GM20000 (cell line): ENCODE measurements at places on chromosomes 4 and X.

DNA sequence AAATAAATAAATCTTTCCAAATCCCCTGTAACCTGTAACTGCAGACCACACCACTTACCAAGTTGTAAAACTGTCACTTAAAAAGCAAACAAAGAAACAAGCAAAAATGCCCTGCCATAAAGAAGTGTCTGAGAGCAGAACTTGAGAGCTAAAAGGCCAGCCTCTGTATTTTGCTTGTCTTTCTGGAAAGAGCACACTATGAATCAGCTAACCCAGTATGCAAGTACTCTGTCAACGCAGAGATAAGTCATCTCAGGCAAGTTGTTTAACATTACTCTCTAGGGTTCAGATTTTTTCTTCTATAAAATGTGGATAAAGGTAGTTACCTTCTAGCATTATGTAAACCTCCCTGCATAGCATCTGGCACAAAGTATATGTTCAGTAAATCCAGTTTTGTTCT is 134.8 kb downstream of the HS3ST1 start:
- DNase-seq = no peak

DNA sequence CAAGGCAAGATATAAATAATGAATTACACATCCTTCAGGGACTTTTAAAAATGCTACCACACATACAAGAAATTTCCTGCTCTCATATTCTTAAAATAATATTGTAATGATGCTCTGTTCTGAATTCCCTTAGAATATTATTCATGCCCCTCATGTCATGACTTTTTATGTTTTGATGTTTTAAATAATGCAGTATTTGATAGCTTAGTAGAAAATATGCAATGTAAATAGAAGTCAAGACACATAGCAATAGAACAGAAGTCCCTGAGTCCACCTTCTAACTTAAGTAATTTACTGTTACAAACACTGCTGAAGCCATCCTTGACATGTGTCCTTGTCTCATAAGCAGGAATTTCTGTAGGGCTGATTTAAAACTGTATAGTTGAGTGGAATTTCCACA is 1071.2 kb upstream of the LCORL start:
- no peak for DNase-seq

- DNase-seq = no peak
Measured at GRCh38 chr4:81486502-81486901, 14.8 kb upstream of the RASGEF1B start.

GRCh38 chr4:104508224-104508623 is 13.5 kb upstream of the CXXC4 start:
- no peak for DNase-seq

- DNase-seq = no peak
Measured at GRCh38 chr4:177596035-177596434, 153.8 kb upstream of the AGA start.

DNA sequence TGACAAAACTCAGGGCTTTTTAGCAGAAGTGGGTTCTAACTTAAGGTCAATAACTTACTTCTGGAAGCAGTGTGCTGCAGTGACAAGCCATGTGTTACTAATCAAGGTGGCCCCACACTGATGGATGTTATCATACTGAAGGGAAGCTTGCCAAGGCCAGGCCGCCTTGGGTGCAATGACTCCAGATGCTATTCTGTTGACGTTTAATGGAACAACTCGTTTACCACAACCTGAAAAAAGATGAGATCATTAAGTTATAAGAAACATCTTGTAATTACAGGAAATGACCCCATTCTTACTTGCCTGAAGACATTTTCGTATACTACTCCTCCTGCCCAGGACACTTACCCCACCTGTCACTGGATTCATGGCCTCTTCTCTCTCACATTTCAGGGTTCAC is 38.9 kb upstream of the TMPRSS11D start:
- no peak for DNase-seq

DNA sequence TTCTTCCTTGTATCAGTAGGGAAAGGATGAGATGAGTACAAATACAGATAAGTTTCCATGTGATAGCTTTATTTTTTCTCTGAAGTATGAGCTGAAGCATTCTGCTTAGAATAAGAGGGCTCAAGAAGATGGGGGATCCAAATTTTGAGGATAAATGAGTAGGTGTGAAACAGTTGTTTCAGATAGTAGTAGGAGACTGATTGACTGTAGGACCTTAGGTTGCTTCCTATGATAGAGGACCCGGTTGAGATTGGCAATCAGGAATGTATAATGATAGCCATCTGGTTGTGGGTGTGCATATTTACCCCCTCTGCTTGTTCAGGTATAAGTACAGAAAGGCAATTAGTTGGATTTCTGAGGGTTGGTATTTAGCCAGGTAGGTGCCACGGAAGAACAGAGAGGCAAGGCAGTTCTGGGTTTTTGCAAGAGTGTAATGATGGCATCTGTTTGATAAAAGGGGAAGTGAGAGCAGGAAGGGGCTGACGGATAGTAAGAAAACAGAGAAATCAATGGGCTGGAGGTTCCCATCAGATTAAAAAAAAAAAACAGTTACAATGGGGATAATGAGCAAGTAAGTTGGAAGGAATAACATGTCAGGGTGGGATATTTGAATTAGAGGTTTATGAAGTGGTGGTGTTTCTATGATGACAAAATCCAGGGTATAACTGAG is 13.7 kb downstream of the OCRL start:
- peak; percentile 13 for DNase-seq

- peak; percentile 56 for DNase-seq
Measured at GRCh38 chr4:2535376-2536192, 863 bp upstream of the FAM193A start.

GRCh38 chr4:105894660-105895582 is at the start of gene NPNT:
TSS of gene NPNT (plus strand) at chr4:105895471. CDS start at chr4:105895653, 182 bp downstream.
- peak; percentile 61 for DNase-seq

- DNase-seq = no peak
Measured at GRCh38 chr4:123675567-123675966, 279.0 kb downstream of the SPRY1 start.

- DNase-seq = no peak
Measured at GRCh38 chr4:89863533-89863932, 26.6 kb upstream of the SNCA start.

DNA sequence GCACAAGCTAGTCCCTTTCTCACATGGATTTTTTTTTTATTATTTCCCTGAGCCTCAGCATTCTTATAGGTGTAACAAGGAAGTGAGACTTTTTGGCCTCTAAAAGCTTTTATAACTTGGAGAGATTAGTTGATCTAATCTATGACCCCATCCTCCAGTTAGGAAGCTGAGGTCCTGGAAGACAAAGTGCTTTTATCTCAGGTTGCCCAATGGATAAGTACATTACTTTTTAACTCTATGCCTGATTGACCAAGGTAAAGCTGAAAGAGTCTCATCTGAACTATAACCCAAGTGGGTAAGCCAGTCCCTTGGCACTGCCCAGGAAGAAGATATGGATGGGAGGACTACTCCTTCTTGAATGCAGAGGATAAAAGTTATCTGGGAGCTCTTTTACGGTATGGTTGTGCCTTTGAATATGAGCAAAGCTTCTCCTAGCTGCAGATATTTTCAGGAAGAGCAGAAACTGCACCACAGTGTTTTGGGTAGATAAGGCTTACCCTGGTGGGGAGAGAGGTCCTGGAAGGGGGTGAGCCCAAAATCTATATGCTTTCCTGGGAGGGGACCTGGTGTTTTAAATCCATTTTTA is 40.2 kb downstream of the VSIG4 start:
- DNase-seq = no peak

- DNase-seq = no peak
Measured at GRCh38 chr4:84826681-84827080, 139.8 kb downstream of the WDFY3 start.

GRCh38 chr4:89285745-89286144 is 21.9 kb downstream of the GPRIN3 start:
- no peak for DNase-seq

DNA sequence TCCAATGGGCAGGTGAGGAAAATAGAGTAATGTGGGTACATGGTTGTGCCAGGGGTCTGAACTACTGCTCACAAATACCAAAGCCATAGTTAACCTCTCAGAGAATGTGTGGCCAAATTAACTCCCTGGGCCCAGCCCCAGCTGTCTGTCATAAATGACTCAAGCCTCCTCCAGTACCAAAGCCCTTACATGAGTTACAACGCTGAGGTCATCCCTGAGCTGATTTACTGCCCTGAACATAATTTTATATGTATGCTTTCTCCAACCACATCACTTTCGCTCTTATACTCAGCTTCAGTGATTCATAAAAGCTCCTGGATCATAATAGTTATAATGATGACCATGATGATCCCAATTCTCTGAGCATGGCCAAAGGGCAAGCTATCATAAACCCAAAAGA is 283.9 kb downstream of the NKX6-1 start:
- DNase-seq = no peak

DNA sequence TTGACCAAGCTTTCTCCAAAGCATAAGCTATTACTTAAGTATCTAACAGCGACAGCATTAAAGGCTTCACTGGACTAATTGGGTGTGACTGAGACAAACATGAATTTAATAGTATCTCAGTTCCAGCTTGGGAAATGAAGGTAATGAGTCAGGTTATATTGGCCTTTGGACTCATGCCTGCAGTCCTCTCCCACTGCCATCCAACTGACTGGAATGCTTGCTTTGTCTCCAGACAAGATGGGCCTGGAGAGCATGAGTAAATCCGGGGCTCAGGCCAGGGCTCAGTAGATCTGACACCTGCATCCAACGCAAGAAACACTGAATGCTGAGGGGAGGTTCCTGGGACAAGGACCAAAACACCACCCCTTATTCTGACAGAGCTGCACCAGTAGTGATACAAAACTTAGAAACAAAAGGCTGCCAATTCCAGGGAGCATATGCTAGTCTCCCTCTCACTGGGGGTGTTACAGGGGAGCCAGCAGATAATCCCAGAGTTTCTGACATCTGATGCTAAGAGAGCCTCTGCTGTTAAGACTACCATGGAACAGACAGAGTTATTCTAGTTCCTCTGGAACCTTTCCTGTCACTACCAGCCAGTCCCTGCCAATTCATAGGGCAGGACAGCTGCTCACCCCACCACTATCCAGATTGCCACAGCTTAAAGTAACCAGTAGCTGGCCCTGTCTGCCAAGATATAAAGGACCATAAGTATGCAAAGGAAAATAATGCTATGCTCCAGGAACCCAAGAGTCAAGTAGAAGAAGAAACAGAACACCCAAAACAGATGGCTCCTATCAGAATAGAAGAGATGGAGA is 293.8 kb downstream of the IQCM start:
- DNase-seq = no peak

- no peak for DNase-seq
Measured at GRCh38 chr4:111126340-111126739, 503.5 kb upstream of the PITX2 start.

DNA sequence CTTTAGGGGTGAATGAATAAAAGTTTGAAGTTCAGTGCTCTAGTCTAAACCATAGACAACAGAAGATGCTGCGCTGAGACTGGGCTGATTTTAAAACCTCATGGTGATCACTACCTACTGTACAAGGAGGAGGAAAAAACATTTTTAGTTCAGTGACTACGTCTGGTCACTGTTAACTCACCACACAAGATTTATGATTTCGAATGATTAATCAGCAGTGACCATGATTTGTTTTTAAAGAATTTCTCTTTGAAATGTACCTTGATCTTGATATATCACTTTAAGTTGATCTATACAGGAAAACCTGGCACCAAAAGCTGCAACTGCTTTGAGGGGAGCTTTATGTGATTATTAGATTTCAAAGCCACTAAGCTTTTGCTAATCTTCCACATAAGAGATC is 286.3 kb downstream of the PDGFC start:
- DNase-seq = no peak

GRCh38 chr4:83569987-83570386 is 34.1 kb downstream of the GPAT3 start:
- DNase-seq = no peak

GRCh38 chr4:182582245-182582644 is 334.9 kb downstream of the DCTD start:
- no peak for DNase-seq

DNA sequence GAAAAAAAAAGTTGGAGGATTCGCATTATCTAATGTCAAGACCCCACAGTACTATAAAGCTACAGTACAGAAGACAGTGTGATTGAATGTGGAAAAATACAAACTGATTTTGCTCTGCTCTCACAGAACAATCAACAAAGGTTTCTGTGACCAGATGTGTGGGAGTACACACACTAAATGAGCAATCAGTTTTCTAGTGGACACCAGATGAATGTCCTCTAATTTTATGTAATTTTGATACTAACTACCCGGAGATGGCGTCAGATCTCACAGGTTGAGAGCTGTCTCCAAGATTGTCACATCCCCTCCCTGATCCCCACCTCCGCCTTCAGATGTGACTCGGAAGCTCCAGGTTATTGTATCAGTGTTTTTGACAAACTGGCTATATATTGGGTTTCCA is 81.9 kb upstream of the HUWE1 start:
- DNase-seq = no peak

DNA sequence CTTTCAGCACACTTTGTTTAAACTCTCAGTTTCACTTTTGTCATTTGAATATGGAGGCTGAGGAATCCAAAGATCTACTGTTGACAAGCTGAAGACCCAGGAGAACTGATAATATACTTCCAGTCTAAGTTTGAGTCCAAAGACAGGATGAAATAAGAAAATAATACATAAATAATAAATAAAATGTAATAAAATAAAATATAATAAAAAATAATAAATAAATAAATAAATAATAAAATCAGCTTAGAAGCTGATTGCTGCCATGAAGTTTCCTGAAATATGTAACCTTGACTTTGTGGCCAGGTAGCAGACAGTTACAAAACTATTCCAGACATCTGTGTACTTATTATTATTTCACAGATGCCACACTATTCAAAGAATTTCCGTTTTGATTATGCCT is 55.0 kb downstream of the NPY2R start:
- no peak for DNase-seq

DNA sequence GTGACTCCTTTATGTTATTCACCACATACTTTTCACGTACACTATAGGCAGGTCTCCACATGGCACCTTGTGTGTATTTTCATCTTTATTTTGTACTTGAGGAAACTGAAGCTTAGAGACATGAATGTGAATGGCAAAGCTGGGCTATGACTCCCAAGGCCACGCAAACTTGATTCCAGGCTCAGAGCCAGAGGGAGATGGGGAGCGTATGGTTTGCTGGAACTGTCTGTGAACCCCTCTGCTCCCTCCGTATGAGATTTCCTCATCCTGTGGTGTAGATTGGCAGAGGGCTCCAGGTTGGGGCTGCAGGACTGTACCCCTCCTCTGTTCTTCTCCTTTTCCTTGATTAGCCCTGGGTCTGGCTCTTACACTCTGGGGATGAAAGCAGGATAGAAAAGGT is 16.1 kb upstream of the STARD8 start:
- DNase-seq = no peak

- DNase-seq = no peak
Measured at GRCh38 chrX:80917919-80918318, 108.2 kb upstream of the BRWD3 start.
